ENCODE measurements at places on chromosomes 5 and 9.

DNA sequence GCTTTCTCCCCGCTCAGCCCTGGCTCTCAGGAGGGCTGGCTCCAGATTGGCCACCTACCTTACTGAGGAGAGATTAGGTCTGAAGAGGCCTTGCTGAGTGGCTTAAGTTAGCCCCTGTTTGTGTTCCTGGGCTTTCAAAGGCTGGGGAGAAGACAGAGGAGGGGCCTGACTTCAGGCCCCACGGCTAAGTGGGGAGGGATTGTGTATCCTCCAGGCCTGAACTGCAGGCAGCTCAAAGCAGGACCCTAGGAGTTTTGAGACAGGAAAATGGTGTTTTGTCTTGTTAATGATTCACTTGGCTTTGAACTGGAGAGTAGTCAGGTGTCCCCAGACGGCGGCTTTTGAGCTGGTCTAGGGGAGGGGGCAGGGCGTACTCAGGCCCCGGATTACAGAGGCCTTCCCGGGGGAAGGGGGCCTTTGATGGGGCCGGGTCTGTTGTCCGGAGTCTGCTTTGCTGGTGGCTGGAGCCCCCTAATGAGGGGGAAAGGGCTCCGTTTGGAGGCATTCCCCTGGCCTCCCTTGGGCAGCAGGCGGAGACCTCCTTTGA lies 162.0 kb upstream of the SMIM23 start:
- no peak for DNase-seq

GRCh38 chr9:127780126-127780885 lies 1.8 kb upstream of the SH2D3C start:
- no peak for DNase-seq

DNA sequence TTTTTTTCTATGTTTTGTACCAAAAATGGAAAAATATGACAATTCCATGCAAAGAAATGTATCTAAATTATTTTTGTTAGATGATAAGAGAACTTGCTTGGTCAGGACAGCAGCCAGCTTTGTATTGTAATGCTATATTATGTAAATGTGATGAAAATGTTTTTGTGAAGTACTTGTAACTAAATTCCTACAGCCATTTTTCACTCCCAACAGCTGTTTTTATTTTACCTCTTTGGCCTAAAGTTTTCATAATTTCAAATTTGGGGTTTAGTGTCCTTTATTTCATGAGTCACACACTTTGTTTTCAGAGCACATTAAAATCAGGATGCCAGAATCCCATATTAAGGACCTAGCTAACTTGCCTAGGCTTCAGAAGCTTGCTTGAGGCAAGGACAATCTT lies 64.1 kb downstream of the WDR41 start:
- peak; percentile 78 for DNase-seq

DNA sequence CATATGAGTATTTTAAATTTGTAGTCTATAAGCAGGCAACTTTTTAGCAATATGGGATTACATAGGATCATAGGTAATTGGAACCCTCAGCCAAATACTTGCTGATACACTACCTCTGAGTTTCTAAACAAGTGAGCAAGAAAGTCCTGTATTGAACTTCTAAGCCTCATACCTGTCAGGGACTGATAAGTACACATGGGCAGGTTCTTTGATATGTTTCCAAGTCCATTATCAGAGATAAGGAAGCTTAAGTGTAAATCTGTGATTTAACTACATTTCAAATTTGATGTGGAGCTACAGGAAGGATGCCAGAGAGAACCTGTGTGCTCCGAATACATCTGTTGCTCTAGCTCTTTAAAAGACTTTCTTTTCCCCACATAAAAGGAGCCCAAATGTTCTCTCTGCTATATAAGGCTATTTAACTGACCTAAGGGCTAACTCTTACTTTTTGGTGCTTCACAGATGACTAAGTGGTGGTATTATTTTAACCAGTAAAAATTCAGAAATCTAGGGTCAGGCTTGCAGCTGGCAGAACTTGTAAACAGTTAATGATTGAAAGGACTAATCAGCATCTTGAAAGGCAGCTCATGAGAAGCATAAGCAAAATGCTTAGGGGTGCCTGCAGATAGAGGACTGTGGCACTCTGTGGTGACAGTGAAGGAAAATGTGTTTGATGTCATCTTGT lies 228.6 kb downstream of the NR3C1 start:
- DNase-seq, result no peak

GRCh38 chr9:88973281-88974045 lies 17.8 kb upstream of the S1PR3 start:
- DNase-seq, result no peak

GRCh38 chr9:98994172-98995058 lies 50.7 kb downstream of the COL15A1 start:
- DNase-seq, result no peak

DNA sequence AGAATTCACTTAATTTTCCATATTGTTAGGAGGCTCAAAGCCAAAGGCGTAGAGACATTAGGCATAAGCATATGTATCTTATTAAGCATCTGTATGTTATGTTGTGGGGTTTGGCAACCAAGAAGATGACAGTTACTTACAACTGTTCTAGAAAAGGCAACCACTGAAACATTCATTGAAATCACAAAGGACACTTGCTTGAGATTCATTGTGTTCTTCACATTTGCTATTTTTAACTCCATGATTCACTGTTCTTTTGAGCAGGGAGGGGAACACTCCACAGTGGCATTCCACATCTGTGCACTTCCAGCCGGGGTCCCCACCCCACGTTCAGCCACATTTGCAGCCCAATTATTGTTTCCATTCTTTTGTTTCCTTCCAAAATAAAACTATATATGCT lies 107.1 kb downstream of the PALM2AKAP2 start:
- peak; percentile 73 for DNase-seq

- no peak for DNase-seq
These were observed 41.3 kb downstream of the LNPEP start for GRCh38 chr5:96977228-96977627.

DNA sequence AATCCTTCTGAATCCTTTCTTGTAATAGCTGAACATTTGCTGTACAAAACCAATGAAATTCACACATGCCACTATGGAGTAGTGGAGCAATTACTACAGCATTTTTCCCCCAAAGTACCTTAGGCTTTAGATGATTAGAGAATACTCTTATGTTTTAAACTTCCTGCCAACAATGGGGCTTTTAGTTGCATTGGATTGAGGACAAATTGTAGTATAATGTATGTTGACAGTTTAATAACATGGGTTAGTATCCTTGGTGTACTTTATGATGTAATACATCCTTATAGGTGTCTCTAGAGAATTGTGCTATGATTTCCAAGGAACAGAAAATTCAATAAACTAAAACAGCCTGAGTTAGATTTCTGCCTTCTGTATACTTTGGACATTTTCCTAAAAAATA lies 422.7 kb upstream of the GRAMD2B start:
- DNase-seq, result no peak

DNA sequence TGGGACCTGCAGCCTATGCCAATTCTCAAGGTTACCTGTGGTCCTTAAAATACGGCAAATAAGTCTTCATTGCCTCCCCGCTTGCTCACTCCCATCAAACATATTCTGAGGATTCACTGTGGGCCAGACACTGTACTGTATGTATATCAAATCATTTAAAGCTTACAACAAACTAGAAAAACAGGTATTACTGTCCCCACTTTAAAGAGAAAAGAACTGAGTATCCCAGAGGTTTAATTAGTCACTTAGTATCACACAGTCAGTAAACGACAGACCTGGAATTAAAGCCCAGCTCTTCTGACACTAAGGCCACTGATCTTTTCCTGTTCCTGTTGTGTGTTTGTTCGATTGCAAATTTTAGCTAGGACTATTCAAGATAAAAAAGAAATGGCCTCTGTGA lies 248.2 kb downstream of the ACTL7B start:
- no peak for DNase-seq

- peak; percentile 68 for DNase-seq
These were observed 25.9 kb upstream of the ALDH1A1 start for GRCh38 chr9:72978744-72979143.

- DNase-seq, result no peak
These were observed 47.8 kb upstream of the EQTN start for GRCh38 chr9:27344776-27345175.

GRCh38 chr9:1454211-1454610 lies 404.1 kb downstream of the DMRT2 start:
- no peak for DNase-seq

- no peak for DNase-seq
These were observed 4.0 kb downstream of the SQSTM1 start for GRCh38 chr5:179824745-179825112.

DNA sequence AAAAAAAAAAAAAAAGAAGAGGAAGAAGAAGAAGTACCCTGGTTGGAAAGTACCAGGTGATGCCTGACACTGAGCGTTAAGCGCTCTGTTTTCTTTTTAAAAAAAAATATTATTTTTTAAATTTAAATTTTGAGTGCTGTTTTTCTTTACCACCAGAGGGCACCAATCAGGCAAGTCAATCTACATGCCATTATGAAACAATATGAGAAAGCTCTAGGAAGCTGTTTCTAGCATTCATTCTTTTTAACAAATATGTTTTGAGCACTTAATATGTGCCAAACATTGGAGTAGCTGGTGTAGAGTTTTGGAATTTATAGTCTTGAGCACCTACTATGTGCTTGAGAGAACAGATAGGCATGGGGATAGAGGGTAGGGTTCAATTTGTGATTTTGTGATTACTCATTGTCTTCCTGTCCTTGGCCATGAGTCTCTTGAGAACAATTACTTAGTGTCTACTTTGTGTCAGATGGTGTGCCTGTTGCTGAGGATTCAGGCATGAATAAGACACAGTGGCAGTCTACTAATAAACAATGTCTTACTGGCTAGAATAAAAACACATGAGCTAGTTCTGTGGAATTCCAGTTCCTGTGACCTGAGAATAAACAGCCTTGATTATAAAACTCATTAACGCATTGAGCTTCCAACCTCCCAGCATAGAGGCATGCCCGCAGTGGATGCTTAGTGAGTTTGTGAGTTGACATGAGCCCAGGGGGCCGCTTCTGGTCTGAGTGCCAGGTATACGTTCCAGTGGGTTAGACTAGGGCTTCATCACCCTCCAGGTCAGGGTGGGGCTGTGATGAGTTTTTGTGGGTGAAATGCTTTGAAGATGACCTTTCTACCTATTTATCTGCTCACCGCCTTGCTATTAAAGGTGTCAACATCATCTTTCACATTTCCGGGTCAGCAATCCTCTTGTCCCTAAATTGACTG lies 3.0 kb upstream of the UBE2R2 start:
- peak; percentile 63 for DNase-seq

DNA sequence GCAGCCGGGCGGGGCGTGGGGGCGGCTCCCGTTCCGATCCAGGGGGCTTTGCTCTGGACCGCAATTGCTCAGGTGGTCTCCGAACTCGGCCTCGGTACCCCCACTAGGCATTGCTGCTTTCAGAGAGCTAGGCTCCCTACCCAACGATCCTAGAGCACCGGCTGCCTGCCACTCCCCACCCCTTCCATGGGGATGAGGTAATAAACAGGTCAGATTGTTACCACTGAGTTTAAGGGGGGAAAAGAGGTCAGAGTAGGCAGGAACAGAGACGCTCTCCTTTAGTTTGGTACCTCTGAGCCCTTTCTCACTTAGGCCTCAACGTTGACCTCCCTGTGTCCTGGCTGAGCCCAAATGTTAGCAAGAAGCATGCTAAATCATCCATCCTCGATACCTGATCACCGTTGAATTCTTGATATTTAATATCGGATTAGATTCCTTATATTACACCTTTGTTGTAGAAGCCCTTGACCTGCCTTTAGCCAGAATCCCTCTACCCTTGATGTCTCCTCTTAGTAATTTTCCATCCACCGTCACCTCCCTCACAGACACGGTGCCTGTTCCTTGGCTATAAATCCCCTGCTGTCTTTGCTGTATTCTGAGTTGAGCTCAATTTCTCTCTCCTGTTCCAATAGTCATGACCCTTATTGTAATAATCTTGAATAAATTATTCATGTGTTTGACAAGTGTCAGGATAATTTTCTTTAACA lies 588 bp upstream of the PLPP1 start:
- DNase-seq, result no peak

DNA sequence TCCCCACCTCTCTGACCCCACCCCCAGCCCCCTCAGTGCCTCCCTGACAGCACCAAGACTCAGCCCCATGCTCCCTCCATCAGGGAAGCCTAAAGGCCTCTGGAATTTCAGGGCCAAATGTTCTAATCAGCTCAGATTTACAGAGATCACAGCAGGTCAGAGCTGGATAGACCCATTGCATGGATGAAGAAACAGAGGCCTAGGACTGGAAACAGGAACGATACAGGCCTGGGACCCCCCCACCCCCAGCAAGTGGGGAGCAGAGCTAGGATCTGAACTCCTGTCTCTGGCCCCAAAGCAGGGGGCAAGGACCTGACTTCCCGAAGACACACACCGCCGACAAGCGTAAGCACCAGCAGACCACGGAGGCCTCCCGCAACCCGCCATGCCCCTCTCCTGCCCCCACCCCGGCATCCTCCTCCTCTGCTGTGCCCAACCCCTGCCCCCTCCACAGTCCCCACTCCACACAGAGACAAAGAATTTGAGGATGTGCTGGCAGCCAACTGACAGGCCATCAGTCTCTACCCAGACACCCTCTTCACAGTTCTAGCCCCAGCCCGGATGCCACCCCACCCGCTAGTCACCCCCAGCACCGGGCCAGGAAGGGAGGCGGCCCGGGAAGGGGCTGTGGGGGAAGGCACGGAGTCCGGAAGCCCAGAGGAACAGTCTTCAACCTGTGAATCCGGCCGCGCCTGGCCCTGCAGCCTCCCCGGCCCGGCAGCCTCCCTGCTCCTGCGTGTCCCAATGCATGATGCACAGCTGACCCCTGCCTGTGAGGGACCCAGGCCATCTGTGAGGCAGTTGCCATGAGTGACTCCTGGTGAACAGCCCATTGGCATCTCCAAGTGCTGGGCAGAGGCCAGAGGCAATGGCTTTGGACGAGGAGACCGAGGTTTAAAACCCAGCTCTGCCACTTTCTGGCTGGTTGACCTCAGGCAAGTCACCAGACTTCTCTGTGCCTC lies 31.3 kb downstream of the NDUFA8 start:
- DNase-seq, result no peak

- DNase-seq, result no peak
These were observed 50.4 kb downstream of the DAP start for GRCh38 chr5:10710513-10711128.

DNA sequence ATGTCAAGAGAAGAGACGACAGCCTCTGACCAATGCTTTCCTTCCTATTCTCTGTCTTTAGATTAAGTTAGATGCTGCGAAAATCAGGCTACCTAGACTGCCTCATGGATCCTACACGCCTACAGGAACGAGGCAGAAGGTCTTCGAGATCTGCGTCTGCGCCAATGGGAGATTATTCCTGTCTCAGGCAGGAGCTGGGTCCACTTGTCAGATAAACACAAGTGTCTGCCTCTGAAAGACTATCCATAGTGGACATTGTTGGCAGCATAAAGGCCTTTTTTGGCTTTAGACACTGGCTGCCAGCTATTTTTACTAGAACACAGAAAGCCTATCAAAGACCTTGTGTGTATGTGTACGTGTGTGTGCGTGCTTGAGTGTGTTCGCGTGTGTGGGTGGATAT lies 90.9 kb upstream of the PPP1R2B start:
- DNase-seq, result no peak

GRCh38 chr9:96680812-96681499 lies 25.8 kb upstream of the PRXL2C start:
- DNase-seq, result no peak
